Nephron progenitor cell (in vitro differentiated cells): ENCODE measurements at places on chromosomes 6 and 20.

DNA sequence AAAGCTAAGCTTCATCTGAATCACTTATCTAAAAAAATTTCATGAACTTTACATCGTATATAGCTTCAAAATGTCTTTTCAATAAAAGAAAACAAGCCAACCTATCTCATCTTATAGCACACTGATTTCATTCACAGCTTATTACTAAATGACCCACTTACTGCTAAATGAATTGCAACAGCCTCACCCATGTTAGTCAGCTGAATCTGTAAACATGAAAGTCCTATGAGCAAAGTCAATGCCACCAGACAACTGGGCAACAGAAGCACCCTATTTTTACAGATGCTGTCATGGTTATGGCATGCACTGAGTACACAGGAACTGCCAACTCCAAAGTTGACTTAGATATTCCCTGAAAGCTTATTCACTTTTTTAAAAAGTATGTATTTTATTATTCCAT is 41.2 kb upstream of the DST start:
- no peaks in the 10 kb centered on the region for H3K4me1 ChIP-seq
- H3K27ac ChIP-seq = no peak overlapping the region
- no peak for DNase-seq
- H3K36me3 ChIP-seq = peaks cover 5% of the 10 kb centered on the region

DNA sequence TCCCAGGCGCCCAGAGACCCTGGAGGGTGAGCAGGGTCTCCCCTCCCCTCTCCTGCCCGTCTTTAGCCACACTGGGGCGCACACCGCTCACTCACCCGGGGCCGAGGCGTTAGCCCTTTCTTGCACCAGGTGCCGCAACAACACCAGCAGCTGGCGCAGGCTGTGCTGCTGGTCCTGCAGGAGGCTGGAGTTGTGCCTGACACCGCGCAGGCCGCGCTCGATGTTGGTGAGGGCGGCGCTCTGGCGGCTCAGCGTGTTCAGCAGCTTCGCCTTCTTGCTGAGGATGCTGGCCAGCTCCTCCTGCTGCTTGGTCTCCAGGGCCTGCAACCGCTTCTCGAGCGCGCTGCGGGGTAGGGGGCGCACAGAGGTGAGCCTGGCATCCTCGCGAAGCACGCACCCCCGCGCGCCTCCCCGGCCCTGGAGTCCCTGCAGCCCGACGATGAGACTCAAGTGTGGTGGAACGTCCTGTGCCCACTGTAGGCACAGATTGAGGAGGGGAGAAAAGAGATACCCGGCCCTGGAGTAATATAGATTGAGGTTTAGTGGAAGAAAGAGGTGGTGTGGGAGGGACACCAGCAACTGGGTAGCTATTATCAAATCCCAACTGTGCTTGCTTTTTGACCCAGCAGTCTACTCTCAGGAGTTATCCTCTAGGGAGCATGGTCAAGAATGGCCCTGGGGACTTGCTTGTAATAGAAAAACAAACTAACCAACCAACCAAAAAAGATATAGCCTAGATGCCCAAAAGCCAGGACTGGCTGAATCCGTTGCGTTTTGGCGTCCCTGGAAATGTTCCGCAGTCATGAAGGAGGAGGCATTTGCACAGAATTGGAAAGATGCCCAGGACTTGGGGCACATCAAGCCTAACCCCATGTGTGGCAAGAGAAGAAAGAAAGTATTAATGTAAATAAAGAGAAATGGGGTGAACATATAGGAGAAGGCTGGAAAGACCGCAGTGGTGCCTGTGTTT is 30.9 kb downstream of the ANGPT4 start:
- peaks cover 73% of the 10 kb centered on the region for H3K27me3 ChIP-seq
- H3K4me1 ChIP-seq = peaks cover 6% of the 10 kb centered on the region
- no peak overlapping the region for H3K27ac ChIP-seq
- H3K36me3 ChIP-seq = no peaks in the 10 kb centered on the region
- peak overlapping the region; percentile 37 for H3K4me3 ChIP-seq

DNA sequence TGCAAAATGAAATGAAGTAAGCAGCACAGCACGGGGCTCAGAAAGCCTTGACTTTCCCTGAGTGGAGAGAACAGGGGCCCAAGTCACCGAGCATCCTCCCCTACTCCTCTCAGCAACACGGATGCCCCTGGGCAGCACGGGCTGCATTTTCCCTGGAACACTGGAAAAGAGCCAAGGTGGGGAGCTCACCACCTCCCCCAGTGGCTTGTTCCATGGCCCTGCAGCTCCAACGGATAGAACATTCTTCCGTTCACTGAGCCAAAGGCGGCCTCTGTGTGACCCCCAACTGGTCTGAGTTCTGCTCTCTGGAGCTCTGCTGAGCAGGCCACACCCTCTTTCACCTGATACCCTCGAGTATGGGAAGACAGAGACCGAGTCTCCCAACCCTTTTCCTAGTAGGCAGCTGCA is 20.8 kb upstream of the EMILIN3 start:
- peak; percentile 52 for DNase-seq
- H3K4me3 ChIP-seq = no peak overlapping the region
- H3K27ac ChIP-seq = no peak overlapping the region
- H3K36me3 ChIP-seq = no peaks in the 10 kb centered on the region

DNA sequence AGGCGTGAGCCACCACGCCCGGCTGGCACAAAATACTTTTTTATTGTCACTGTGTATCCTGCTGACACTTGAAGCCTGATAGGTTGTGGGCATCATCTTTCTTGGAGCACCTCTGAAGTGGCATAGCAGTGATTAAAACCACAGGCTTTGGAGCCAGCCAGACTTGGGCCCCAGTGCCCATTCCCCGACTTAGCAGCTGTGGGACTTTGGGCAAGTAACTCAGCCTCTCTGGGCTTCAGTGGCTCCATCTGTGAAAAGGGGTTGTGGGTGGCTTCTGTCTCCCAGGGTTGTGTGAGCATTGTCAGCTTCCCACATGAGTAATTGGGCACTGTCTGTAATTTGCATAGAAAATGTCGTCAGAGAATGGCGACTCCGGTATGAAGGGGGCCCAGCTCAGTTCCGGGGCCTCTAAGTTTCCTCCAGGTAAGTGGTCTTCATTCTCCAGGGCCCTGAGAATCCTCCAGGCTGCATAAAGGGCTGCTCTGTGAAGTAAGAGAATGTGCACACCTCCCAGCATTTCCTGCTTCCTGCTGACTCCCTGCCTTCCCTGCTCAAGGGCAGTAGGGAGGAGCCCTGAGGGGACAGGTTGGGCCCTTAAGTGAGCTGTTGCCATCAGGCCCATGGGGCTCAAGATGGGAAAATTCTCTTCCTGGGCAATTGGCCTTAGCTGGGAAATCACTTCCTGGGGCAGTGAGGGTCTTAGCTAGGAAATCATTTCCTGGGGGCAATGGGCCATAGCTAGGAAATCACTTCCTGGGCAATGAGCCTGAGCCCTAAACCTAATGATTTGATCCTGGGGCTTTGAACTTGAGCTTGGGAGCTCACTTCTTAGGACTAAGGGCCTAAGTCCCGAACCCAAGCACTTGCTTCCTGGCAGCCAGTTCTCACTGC is 27.2 kb downstream of the ARHGAP40 start:
- H3K27me3 ChIP-seq = peaks cover 29% of the 10 kb centered on the region
- peaks cover 7% of the 10 kb centered on the region for H3K4me1 ChIP-seq
- no peak overlapping the region for H3K4me3 ChIP-seq
- no peak overlapping the region for H3K27ac ChIP-seq
- no peak for DNase-seq

GRCh38 chr20:56483970-56484369 is 15.5 kb downstream of the RTF2 start:
- no peak for DNase-seq
- no peak overlapping the region for H3K4me3 ChIP-seq
- H3K27me3 ChIP-seq = no peaks in the 10 kb centered on the region
- peak overlapping the region; percentile 2 for H3K27ac ChIP-seq
